ENCODE measurements at places on chromosomes 3 and 15.

DNA sequence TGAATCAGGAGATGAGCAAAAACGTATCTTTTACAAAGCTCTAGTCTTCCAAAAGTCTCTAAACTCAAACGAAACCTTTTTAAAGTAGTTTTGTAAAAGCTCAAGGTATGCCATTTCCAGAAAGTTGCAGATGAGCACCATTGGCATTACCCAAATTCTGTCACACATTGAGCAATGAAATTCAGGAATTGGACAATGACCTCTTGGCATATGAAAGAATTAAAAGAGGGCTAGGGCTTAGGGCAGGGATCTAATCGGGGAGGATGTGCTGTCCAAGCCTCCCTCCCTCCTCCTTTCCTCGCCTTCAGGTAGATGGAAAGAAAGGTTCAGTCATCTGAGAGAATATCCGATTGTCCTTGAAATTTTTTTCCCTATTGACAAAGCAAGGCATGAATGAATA, 133.1 kb upstream of the CPNE4 start:
- DNase-seq: no peak

DNA sequence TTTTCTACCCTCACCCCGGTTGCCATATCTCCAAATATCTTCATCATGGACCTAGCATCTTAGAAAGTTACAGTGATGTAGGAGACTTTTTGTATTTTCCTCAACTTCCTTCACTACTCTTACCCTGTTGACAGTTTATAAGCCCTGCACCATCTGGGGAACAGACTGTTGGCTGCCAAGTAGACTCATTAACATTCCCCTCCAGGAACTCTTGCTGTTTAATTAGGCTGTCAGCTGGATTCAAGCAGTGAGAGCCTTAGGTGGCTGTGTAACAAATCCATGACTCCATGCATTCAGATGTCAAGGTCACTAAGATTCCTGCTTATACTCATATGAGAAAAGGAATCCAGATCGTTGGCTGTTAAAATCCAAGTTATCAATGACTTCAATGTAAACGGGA, 198.3 kb downstream of the NAALADL2 start:
- DNase-seq: no peak

DNA sequence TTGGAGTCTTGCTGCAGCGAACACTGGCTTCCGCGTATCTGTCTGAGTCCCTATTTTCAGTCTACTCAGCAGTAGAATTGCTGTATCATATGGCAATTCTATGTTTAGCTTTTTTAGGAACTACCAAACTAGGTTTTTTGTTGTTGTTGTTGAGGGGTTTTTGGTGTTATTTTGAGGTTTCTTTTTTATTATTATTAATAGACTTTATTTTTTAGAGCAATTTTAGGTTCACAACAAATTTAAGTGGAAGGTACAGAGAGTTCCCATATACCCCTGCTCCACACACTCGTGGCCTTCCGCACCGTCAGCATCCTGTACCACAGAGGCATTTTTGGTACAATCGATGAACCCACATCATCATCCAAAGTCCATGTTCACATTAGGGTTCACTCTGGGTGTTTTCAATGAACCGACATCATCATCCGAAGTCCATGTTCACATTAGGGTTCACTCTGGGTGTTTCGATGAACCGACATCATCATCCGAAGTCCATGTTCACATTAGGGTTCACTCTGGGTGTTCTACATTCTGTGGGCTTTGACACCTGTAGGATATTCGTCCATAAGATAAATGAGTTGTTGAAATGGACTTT, 67.9 kb downstream of the LMLN start:
- no peak for DNase-seq

DNA sequence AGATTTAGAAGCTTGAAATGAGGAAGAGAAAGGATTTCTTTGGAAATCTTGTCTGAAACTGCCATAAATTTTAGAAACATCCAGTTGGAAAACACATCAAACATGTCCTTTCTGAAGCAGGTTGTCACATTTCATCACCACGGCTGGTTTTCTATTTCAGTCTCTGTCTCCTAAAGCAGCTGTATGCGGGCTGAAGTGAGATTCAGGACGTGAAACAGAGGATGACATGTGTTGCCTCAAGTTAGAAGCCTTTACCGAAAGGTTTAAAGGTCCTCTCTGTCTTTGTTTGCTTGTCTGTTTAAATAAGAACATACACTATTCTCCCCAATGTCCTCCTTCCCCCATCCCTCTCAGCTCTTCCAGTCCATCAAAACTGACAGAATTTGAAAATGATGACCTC, 141.9 kb downstream of the SQOR start:
- DNase-seq: no peak

GRCh38 chr3:49339581-49339940, 292 bp downstream of the USP4 start:
- no peak for DNase-seq

DNA sequence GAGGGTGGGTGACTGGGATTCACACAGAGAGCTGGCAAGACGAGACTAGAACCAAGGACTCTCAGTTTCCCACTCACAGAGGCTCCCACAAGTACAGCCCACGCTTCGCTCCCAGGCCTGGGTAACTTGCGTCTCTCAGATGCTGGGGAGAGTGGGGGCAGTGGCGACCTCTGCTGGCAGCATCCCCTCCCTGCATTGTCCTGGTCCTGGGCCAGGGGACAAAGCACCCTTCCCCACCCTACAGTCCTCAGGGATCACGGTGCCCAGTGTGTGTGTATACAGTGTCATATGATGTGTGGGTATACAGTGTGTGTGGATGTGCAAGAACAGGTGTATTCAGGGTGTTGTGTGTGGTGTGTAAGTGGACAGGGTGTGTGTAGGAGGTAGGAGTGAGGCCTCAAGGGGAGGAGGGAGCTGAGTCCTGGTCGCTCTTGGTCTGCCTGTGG, 12.8 kb downstream of the VILL start:
- DNase-seq: peak; percentile 46

DNA sequence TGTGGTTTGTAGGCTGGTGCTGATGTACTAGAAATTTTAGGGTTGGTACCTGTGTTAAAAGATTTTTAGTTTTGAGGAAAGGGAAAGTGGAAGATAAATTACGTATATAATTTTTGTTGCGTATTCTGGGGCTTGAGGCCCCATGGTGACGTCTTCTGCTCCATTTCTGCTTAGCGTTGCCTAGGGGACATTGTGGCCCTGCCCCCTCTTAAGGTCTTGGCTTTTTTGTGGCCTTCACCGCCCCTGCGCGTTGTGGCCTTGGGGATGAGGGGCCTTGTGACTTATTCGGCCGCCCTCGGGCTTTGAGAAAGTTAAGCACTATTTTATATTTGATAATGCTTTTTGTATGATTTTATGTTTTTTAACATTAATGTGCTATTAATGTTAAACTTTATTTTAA, 182.0 kb downstream of the KLF13 start:
- no peak for DNase-seq

Measured in stimulated activated CD4-positive, alpha-beta T cell treated with anti-CD3 and anti-CD28 coated beads, Interleukin-2, amount 100 ng/mL, for 4 hours (primary cell).